Activated naive CD4-positive, alpha-beta T cell treated with anti-CD3 and anti-CD28 coated beads, Interleukin-2, amount 10 ng/mL, durations not matched to agents 5 hours and 36 hours (primary cell): ENCODE measurements at places on chromosomes 5 and 9. TPM values are rescaled to one million over a fixed set of nuclear protein-coding genes. Genes with fewer than 3 reads are reported as not detected.

PCA3 gene
- not detected for total RNA-seq

RORB gene
- not detected for total RNA-seq

SV2C gene
- total RNA-seq: 0.03 TPM

LECT2 gene
- not detected for total RNA-seq

PCDHAC1 gene
- not detected for total RNA-seq

GOLM1 gene
- total RNA-seq: 0.77 TPM

CCDC180 gene
- total RNA-seq: 4.3 TPM

PHF24 gene
- not detected for total RNA-seq

GABBR2 gene
- total RNA-seq: not detected

NR5A1 gene
- total RNA-seq: not detected

SPATA31A3 gene
- not detected for total RNA-seq

DNAI1 gene
- total RNA-seq: not detected

FBN2 gene
- not detected for total RNA-seq

TMEM38B gene
- 7.7 TPM for total RNA-seq

GEMIN5 gene
- total RNA-seq: 14.5 TPM

GFM2 gene
- 17.3 TPM for total RNA-seq

GRM6 gene
- total RNA-seq: not detected

PCDHB6 gene
- total RNA-seq: not detected

ANKRD18B gene
- total RNA-seq: 0.34 TPM

DAB2IP gene
- not detected for total RNA-seq

SETD9 gene
- 4.5 TPM for total RNA-seq

RANBP3L gene
- not detected for total RNA-seq

PCDHGB7 gene
- 0.08 TPM for total RNA-seq

CCL27 gene
- not detected for total RNA-seq

GAS1 gene
- total RNA-seq: 0.58 TPM

WDR31 gene
- total RNA-seq: 0.96 TPM

ABO gene
- 0.50 TPM for total RNA-seq

PCDHGA5 gene
- total RNA-seq: not detected

SLC6A18 gene
- 0.10 TPM for total RNA-seq

TNC gene
- total RNA-seq: not detected

TRIM52 gene
- 34.2 TPM for total RNA-seq

FLT4 gene
- total RNA-seq: 1.4 TPM

ADGRV1 gene
- total RNA-seq: not detected

RBM27 gene
- 21.1 TPM for total RNA-seq

PJA2 gene
- total RNA-seq: 57.1 TPM

UBE2D2 gene
- 226 TPM for total RNA-seq

LHX2 gene
- total RNA-seq: not detected

C9orf50 gene
- total RNA-seq: not detected

EIF4E1B gene
- total RNA-seq: not detected

SPAG8 gene
- total RNA-seq: 1.3 TPM

CDH6 gene
- total RNA-seq: not detected

MARVELD2 gene
- 0.46 TPM for total RNA-seq

FGF10 gene
- not detected for total RNA-seq

EGFL7 gene
- 0.41 TPM for total RNA-seq

SLC6A19 gene
- total RNA-seq: not detected
